Fibroblast of upper back skin (primary cell): ENCODE measurements at places on chromosomes 5 and 9.
A peak's percentile ranks its signal among the peaks of the same experiment; 100 is the strongest.

- DNase-seq, result peak; percentile 52
Measured at GRCh38 chr5:173479711-173480110, 136.7 kb downstream of the BOD1 start.

- DNase-seq, result peak; percentile 45
Measured at GRCh38 chr9:96453625-96454024, 3.7 kb downstream of the HABP4 start.

GRCh38 chr5:33311893-33312292 is 128.9 kb upstream of the TARS1 start:
- DNase-seq, result peak; percentile 98

DNA sequence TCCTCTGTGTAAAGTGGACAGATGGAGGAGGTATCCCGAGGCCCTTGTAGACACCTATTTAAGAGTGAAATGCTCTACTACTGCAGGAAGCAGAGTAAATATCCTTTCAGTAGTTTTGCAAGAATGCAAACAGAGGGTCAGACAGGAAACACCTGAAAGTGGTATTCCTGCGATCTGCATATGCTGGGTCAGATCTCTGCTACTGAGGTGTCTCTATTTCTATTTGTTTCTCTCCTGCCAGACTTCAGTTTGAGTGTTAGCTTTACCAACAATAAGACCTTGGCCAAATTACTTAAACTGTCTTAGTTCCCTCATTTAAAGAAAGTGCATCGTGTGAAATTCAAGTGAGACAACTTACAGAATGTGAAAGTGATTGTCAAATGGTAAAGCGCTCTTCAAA is 47.6 kb downstream of the JAKMIP2 start:
- no peak for DNase-seq

- no peak for DNase-seq
Measured at GRCh38 chr5:164637931-164638521, 1132.6 kb downstream of the MAT2B start.

DNA sequence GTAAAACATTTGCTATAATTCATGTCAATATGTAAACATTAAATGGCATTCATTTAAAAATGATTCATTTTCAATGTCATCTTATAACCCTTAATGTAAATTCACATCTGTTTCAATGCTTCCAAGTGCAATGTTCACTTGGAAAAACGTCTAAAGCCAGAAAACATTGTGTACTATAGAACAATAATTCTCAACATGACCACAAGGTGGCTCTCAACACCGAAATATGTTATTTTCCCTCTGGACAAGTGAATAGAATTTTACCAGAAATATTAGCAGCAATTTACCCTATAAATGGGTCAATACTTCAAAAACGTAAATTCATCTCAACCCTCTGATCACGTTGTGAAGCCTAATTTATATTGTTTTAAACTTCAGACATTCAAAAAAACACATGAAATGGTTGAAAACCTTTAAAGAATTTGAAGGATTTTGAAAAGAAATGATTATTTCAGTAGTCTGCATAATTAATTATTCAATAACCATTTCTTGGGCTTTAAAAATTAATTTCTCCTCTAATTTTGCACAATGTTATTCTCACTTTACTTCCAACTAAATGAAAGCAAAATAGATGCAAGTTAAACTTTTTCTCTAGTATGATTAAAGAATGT is 11.0 kb downstream of the CDH10 start:
- DNase-seq, result peak; percentile 45

DNA sequence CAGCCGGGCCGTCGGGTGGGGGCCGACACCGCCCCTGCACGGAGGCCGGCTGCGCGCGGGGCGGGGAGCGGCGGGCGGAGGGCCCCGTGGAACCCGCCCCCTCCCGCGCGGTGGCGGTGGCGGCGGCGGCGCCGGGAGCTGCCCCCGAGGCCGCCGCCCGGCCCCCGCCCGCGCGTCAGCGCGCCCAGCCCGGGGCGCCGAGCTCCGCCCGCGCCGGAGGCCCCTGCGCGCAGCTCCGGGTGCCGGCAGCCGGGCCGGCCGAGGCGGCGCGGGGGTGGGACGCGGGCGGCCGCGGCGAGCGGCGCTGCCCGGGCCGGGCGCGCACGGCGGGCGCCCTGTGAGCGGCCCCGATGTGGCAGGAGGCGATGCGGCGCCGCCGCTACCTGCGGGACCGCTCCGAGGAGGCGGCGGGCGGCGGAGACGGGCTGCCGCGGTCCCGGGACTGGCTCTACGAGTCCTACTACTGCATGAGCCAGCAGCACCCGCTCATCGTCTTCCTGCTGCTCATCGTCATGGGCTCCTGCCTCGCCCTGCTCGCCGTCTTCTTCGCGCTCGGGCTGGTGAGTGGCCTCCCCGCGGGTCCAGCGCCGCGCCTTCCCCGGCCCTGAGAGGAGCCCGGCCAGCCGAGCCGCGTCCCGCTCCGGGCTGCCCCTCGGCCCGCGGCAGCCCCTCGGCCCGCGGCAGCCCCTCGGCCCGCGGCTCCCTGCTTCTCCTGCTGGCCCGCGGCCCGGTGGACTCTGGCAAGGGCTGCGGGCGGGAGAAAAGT is at the start of gene ADCY2:
TSS of gene ADCY2 (plus strand) at position 192 of the 766 bp plus-strand sequence. CDS start at position 351, 159 bp downstream.
- peak; percentile 3 for DNase-seq

DNA sequence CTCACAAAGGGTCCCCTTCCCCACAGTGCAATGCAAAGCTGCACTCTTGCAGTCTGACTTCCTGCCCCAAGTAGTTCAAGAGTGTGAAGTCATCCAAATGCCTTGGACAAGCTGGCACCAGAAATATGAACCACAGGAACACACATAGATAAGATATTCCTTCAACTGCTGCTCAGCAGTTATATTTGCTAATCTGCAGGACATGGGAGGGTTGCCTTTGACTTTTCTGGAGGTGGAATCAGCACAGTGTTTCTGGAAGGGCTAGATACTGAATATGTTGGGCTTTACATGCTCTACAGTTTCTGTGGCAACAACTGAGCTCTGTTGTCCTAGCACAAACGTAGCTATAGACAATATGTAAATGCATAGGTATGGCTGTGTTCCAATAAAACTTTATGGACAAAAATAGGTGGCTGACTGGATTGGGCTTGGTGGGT is 96.7 kb upstream of the PCA3 start:
- no peak for DNase-seq

- DNase-seq, result no peak
Measured at GRCh38 chr9:98501819-98502218, 206.9 kb downstream of the GABBR2 start.

DNA sequence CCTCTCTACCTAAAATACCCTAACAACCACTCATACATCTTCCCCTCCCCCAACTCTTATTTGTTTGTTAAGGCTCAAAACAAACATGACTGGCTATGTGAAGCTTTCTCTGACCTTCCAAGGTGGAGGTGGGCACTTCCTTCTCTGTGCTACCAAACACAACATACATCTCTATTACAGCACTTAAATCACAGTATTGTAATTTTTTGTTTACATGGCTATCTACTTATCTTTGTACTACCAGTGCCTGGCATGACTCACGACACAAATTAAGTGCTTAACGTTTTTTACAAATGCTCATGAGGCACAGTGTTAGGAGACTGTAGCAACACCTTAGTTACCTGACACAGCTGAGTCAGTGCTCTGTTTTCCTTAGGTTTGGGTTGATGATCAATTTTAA is 18.6 kb downstream of the HOMER1 start:
- no peak for DNase-seq

DNA sequence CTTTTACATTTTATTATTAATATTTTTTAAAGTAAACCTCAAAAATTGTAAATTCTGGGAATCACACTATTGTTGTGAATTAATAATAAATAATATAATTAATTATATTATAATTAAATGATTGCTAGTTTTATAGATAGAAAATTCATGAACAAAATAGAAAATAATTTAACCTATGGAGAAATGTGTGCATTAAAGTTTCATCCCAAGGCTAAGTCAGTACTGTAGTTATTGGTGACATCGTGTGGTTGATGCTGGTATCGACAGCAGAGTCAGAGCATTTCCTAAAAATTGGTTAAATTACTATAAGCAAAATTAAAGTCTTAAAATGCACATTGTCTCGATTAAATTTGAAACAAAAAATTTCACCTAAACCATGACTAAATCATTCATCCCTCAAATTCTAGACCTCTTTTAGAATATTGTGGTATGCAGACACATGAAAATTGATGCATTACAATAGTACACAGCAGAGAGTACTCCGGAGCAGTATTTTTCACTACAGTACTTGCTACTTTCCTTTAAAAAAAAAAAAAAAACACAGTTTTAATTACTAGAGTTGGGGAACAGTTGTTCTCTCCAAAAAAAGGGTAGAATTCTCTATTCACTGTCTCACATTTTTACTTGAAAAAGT is 73.9 kb downstream of the RORB start:
- peak; percentile 14 for DNase-seq

DNA sequence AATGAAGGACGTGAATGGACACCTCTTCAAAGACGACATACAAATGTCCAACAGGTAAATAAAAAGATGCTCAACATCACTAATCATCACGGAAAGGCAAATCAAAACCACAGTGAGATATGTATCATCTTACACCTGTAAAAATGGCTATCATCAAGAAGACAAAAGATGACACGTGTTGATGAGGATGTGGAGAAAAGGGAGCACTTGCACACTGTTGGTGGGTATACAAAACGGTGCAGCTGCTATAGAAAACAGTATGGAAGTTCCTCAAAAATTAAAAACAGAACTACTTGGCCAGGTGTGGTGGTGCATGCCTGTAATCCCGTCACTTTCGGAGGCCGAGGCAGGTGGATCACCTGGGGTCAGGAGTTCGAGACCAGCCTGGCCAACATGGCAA is 47.9 kb downstream of the STK10 start:
- DNase-seq, result no peak

DNA sequence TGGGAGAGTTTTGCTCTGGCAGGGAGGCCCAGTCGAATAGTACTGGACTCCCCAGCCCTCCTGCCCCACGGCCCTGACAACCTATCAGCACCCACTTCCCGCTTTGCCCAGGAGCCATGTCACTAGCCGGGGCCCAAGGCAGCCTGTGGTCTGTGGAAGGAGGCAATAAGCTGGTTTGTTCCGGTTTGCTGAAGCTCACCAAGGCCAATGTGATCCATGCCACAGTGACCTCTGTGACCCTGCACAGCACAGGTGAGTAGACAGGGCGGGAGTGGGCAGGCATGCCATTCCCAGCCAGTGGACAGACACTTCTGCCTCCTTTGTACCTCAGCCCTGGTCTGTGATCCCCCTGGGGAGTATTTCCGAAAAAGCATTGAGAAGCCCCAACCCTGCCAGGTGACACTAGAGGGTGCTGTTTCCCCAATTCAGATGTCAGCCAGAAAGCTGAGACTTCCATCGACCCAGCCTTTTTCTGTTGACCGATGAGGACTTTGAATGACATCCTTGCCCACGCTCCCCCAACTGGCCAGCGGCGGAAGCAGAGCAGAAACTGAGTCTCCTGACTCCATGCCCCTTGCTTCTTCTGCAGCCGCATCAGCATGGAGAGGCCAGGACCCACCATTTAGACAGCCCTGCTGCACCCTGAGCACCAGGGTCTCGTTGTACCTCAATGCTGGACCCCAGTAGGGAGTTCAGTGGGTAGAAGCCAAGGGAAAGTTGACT is 9.6 kb downstream of the PCYOX1L start:
- peak; percentile 80 for DNase-seq

DNA sequence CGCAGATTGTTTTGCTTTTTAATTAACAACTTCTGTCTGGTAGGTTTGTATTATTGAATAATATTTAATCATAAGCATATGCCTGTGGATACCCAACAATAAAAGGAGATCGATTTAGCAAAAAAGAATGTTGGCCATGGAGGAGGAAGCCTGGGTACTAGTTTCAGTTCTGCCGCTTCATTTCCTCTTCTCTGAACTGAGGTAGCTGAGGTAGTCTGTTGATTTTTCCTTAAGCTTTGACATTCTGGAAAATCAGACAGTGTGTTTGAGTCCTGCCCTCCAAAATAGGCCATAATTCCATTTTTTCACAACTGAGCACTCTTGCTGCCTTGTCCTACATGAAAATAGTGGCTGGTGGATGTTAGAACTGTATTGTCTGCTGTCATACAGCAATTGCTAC is 6.0 kb upstream of the GPR21 start:
- DNase-seq, result no peak

DNA sequence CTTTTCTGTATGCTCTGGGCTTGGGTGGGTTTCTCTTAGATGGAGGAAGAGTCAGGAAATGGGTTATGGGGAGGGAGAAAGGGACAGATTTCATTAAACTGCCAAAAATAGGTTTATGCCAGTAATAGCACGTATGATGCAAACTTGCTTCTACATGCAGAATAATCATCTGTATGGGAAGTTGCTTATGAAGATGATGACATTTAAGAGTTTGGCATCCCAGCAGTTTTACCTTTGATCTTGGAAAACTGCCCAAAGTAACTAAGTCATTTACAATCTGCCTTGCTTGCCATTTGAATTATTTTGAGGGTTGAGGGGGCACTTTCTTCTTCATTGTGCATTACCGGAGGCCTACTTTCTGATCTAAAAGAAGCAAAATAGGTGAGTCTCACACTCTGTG is 282.9 kb upstream of the ANKRD55 start:
- no peak for DNase-seq

DNA sequence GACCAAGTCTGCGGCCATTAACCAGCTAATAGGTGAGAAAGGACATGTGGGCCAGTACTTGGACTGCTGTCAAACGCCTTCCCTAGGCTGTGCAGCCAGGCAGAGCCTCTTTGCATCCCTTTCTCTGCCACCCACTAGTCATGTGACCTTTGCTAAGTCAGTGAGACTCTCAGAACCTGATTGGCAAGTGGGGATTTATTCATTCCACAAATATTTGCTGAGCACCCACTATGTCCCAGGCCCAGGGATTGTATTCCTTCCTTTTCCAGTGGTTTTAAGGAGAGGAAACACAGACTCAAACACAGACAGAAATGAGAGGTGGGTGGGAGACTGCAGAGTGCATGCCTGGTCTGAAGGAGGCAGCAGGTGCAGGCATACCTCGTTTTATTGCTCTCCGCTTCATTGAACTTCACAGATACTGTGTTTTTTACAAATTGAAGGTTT is 71.6 kb upstream of the GALNT10 start:
- DNase-seq, result peak; percentile 13

DNA sequence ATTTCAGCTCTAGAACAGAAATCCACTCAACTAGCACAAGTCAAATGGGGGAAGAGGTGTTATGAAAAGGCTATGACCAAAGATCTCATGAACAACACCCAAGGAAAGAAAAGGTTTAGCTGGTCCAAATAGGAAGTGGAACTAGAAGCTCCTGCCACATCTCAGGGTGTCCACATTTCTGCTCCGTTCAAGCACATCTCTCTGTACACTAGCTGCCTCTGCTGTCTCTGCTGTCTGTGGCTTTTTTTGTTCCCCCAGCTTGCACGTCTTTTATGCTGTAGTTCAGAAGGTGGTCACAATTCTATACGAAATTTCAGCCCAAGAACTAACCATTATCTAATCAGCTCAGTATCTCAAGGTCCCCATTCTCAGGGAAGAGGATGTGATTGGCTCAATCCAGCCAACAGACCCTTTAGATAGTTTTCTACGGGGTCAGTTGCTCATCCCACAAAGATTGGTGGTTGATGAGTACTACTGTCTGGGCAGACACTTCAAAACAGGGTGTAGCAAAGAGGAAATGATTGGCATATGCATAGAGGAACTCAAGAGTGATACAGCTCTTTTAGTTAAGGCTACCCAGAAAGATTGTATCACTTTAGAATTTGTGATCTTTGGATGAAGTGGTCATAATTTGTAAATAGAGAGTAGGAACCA is 44.0 kb downstream of the FANCC start:
- DNase-seq, result no peak

- DNase-seq, result no peak
Measured at GRCh38 chr5:90326995-90327394, 82.6 kb downstream of the CETN3 start.
